Right lobe of liver (tissue), 6 donors: ENCODE measurements at places on chromosomes 16 and 17. TPM values are rescaled to one million over a fixed set of nuclear protein-coding genes. Genes with fewer than 3 reads are reported as not detected.

ARSG gene
- total RNA-seq = 1.2 TPM

TBC1D3D gene
- 0.24 TPM for total RNA-seq

CDH1 gene
- 130 TPM for total RNA-seq

CEP131 gene
- total RNA-seq = 1.5 TPM

ATP2C2 gene
- total RNA-seq = not detected

EVI2A gene
- 2.9 TPM for total RNA-seq

TEKT1 gene
- not detected for total RNA-seq
